ENCODE measurements at places on chromosomes 3 and 15.

- no peak for DNase-seq
Observed at GRCh38 chr3:58994746-58995330, 55.0 kb downstream of the CFAP20DC start.

- no peak for DNase-seq
Observed at GRCh38 chr3:68060191-68060590, 405.8 kb upstream of the SUCLG2 start.

- no peak for DNase-seq
Observed at GRCh38 chr15:90609242-90610180, 79.8 kb downstream of the CRTC3 start.

DNA sequence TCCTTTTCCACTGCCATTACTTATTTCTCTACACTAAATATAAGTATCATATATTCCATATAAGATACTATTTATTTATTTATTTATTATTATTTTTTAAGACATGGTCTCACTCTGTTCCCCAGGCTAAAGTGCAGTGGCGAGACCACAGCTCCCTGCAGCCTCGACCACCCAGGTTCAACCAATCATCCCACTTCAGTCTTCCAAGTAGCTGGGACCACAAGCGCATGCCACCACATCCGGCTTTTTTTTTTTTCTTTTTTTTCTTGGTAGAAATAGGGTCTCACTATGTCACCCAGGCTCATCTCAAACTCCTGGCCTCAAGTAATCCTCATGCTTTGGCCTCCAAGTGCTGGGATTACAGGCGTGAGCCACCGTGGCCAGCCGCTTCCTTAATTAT is 56.6 kb downstream of the TP53BP1 start:
- DNase-seq: no peak

DNA sequence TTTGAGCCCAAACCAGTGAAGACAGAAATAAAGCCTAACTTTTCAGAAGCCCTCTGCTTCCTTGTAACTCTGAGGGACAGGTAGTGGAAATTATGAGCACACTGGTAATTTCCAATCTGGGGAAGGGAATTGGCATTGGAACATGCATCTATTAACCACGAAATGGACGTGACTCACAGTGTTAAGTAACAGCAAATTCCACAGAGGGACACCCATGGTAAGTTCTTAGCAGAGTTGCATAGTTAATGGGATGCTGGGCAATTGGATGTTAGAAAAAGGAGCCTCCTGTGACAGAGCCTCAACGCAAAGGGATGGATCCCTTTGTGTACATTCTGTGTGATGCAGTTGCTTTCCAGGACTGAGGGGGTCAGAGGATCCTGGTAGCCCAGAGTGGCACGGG is 168.6 kb downstream of the SEMA6D start:
- DNase-seq: no peak

GRCh38 chr15:38796589-38796988 is 232.0 kb upstream of the RASGRP1 start:
- DNase-seq: no peak

DNA sequence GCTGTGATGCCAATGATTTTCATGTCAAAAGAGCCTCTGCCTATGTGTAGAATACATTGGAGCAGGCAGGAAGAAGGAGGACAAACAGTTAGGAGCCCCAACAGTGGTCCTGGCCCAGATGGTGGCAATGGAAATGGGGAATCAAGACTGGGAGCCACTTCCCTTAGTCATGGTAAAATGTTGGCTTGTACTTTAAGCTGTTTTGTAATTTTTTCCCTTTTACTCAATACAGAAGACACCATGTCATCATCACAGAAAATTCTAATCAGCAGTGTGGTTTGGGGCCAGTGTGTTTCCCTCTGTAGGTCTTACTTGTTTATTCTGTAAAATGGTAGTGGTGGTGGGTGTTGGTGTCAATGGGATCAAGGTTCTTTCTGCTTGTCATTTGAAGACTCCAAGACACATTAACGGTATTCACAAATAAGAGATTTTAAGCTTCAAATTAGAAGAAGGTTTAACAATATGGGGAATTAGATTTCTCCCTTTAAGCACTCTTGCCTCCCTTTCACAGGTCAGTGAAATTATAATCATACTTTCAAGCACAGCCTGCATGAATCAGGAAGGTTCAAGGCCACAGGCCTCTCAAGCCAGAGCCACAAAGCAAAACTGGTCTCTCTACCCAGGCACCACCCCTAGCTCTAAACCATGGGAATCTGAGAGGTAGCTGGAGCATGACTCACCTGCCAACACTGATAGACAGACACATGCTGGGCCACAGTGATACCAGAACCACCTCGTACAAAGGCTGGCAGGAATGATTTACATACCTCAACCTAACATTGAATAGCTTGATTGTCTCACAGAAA is 24.9 kb downstream of the SIAH2 start:
- DNase-seq: no peak

- DNase-seq: no peak
Observed at GRCh38 chr3:72262736-72263135, 477.8 kb upstream of the PROK2 start.

DNA sequence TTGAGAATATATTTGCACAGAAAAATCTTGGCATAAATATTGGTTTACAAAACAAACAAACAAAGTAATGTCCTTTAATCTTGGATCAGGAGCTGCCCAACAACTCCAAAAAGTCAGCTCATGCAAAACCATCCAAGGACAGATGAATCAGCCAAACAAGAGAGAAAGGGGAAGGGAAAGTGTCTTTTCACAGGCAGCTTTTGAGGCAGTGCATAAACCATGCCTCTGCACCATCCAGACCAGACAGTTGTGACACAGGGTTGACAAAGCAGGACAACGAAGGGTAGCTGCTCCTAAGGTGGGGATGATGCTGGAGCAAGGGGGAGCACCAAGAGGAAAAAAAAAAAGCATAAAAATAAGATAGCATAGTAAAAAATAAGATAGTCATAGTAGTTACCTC is 8.7 kb downstream of the CD86 start:
- DNase-seq: no peak

Data from C1 segment of cervical spinal cord (tissue), 14 donors.